ENCODE measurements at places on chromosomes 4 and X.

DNA sequence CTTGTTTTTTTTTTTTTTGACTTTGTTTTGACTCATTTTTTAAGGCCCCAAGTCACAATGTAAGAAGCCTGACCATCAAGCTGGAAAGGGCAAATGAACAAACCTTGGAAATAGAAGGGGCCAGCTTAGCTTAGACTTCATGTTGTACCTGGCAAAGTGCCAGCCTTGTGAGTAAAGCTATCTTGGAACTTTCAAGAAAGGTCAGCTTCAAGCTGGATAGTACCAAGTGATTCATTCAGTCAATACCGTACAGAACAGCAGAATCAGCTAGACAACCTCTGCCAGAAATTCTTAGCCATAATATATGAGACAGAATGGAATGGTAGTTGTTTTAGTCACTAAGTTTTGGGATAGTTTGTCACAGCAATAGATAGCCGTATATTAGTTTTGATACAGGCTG, 1492.2 kb upstream of the TENM3 start:
- DNase-seq: no peak

DNA sequence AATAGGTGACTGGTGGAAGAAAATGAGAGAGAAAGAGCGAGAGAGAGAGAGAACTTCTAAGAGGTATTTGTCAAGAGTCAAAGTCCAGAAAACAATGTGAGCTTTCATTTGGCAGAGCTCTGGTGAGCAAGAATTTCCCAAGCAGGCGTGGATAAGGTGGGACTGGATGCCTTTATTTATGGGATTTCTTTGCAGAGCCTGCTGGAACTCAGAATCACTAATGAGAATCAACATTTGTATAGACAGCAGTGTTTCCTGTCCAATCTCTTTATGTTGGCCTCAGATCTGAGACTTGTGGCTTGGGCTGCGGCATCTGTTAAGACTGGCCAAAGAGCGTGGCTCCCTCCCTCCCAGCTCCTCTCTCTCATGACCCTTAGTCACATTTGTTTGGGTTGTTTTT, 67.9 kb upstream of the TBL1X start:
- DNase-seq: no peak

DNA sequence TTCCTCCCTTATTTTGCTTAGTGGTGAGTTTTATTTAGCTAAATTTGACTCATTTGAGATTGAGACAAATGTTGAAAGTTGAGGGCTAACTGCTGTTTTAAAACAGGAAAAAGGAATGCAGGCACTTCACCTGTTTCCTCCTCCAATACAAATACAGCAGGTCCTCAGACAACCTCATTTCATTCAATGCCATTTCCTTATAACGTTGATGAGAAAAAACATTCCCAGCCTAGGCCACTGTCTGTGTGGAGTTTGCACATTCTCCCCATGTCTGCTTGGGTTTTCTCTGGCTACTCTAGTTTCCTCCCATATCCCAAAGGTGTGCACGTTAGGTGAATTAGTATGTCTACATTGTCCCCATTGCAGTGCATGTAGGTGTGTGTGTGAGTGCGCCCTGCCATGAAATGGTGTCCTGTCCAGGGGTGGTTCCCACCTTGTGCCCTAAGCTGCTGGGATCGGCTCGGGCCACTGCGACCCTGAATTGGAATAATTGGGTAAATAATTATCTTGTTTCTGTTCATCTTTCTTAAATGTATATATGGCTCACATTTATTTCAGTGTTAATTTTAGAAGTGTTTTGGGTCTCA, 21.9 kb downstream of the SMAD1 start:
- no peak for DNase-seq

DNA sequence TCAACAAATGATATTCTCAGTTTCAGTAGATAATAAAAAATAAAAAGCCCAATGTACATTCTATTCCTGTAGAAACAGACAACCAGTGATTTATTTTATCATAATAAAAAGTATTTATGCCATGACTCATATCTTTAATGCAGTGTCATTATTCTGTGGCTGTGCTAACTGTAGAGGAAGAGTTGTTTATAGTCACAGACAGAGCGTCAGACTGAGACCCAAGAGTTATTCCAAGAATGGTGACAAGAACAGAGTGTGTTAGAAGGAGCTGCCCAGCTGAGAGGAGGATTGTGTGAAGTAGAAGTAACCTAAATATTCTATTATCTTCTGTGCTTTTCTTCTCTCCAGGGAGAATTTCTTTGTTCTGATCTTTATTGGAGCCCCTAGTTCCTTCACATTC, 210.7 kb downstream of the PPP1R2C start:
- no peak for DNase-seq

- DNase-seq: no peak
Observed at GRCh38 chr4:136056748-136057147, 1475.5 kb downstream of the PCDH18 start.

DNA sequence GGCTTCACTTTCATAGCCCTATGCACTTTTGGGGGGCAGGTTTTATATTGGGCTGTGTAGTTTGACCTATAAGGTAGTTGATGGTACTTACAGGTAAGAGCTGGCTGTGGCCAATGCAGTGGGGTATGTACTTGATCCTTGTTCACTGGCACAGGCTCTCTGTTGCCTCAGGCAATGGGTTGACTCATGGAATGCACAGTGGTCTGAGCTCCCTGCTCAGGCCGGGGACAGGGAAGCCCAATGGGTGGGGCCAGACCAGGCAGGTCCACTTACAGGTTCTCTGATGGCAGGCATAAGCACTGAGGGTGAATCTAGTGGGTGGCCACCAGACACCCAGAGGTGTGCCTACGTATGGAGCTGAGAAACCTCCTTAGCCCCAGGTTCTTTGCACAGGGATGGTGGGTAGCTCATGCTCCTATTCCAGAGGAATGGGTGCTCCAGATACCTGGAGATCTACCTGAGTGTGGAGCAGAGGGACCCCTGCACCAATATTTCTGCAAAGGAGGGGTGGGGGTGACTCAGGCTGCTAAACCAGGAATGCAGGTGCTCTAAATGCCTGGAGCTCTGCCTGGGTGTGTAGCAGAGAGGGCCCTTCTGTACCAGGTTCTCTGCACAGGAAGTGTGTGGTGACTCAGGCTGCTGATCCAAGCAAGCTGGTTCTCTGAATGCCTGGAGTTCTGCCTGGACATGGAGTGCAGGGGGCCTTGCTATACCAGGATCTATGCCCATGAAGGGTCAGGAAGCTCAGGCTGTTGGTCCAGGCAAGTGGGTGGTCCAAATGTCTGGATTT, 52.3 kb downstream of the IL1RAPL2 start:
- DNase-seq: no peak

DNA sequence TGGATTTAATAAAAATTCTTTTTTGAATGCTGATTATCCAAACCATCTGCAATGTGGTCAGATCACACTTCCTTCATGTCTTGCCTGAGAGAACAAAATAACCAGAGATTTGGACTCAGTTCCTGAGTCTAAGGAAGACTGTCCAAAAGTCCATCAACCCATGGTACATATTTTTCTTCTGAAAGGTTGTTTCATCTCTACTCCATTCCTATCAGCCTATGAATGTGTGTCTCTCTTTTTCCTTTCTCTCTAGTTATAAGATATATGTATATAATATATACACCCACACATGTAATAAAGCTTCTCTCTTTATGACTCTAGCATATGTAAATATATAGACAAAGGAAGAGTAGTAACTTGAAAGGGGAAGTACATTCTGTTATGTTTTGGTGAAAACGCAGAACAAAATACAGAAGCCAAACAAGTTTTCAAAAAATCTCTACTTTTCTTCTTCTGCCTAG, 226.9 kb downstream of the ARHGAP24 start:
- no peak for DNase-seq

DNA sequence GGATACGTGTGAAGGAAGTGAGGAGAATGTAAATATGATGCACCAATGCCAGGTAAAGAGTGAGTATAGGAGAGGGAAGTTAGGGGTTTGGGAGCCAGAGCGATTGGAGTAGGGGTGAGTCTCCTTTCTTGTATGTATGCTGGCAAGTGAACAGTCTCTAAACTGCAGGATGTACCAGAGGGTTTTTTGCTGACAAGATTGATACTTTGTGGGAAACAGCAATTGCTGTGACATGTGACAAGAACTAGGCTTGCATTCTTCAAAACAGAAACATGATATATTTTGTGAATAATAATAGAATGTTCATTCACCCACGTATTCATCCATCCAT, 706 bp downstream of the CHIC1 start:
- DNase-seq: no peak

All from activated T-helper 9 cell treated with anti-CD3 and anti-CD28 coated beads, Interleukin-2, amount 50 U/mL, for 16 hours (primary cell).